ENCODE measurements at places on chromosomes 16 and 17.

GRCh38 chr16:67674851-67675578 is 8.4 kb downstream of the C16orf86 start:
- DNase-seq = no peak

GRCh38 chr17:61368832-61369450 is 30.7 kb upstream of the TBX2 start:
- no peak for DNase-seq

DNA sequence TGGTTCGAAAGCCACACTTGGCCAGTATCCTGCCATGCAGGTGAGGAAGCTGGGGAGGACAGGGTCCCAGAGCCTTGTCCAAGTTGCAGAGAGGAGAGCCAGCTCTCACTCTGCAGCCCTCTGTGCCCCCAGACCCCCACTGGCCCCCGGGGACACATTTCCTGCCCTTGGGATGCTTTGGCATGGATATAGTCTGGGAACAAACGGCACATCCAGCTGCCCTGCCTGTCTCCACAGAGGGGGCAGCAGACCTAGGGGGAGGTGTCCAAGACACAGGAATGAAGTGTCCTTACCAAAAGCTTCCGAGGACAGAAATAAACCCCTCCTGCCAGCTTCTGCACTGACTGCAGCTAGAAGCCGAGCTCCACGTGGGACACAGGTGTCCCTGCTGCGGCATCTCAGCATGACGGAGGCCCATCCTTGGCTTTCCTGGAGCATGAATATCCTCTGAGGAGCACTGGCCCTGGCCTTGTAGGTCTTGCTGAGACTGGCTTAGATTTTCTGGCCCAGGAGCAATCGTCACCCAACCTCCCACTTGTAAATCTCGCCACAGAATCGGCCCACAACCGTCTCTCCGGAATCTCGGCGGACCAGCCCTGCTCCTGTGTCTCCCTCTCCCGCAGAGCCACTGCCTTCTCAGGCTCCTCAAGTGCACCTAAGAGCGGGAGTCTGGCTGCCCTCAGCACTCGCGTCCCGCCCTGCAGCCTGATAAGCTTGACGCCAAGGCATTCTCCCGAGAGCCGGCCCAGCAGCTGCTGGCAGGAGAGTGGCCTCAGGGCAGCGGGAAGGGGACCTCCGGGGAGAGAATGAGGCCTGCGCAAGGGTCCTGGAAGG is 1.1 kb upstream of the CAPN15 start:
- DNase-seq = no peak

GRCh38 chr16:85374571-85374872 is 238.6 kb upstream of the GSE1 start:
- DNase-seq = no peak

GRCh38 chr16:75318737-75319136 is 67.3 kb upstream of the BCAR1 start:
- DNase-seq = no peak

Data from muscle of arm (tissue), 14 donors.